ENCODE measurements at places on chromosomes 2 and 18.

DNA sequence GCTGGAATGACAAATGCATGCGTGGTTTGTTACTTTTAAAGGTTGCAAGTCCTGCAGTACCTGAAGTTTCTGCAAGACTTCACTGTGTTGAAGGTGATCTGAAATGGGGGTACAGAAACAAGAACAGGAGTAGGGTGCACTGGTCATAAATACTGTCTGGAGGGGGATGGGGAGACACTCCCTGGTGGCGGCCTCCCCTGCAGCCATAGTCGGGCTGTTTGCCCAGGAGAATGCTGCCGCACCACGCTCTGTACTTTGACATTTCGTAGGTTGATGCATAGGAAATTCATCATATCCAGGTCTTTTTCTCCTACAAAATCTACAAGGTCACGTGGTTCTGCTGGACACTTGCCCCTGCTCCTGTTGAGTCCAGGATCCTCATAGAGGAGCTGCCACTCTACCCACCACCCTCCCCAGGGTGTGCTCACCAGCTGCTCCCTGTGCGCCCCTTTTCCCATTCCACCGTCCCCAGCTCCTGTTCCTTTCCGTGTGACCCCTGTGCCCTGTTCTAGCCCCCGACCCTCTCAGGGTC lies 103.8 kb downstream of the RNF144A start:
- DNase-seq, result no peak

DNA sequence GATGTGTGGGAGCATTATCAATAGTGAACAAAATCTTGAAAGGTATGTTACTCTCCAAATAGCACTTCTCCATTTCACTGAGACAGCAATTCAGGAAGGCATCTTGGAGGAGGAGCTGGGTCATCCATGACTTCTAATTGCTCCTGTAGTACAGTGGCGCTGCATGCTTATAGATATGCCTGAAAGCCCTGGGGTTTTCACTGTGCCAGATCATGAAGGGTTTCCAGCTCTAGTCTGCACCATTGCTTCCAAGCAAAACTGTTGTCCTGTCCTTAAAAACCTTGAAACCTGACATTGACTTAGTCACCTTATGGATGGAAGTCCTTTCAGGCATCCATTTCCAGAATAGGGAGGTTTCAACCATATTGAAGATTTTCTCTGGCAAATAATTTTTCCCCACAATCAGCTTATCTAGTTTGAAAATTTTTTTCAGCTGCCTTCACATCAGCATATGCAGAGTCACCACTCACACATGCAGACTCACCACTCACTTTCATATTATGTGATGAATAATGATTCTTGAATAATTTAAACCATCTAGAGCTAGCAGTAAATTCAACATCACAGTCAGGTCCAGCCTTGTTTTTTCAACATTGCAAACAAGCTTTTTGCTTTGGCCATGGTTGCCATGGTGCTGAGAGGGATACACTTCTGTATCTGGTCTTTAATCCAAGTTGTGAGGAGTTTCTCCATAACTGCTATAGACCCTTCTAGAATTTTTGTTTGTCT lies 297.1 kb downstream of the CLIP4 start:
- no peak for DNase-seq

GRCh38 chr2:240946046-240946445 lies 39.9 kb downstream of the CROCC2 start:
- DNase-seq, result no peak

DNA sequence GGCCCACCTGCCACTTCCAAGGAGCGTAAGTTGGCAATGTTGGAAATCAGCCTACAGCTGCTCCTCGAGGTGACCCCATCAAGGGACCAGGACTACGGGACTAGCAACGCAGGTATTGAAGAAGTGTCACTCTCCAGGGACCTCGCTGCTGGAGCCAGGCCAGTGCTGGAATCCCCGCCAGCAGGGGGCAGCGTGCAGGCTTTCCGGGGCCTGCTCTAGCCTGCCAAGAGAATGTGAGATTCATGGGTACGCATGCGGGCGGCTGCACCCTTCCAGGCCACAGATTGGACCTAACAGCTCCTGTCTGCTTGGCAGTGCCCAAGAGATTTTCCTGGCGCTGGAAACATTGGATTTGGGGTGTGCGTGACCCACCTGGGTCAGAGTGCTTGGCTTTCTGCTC lies 182.8 kb upstream of the RAB12 start:
- DNase-seq, result no peak

DNA sequence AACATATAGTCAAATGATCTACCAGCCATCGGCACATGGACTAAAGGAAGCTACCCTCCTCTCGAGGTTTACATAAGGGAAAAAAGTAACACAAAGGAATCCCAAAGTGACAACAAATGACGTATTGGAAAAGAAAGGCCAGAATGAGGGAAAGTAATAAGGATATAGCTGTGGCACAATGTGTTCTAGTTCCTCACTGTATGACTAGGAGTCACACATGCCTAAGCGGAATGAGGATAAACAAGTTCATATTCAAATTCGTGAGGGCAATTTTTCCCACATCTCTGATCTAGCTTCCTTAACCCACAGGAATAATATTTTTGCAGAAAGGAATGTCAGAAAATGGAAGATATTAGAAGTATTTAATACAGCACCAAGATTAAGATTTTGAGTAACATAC lies 162.3 kb upstream of the PID1 start:
- no peak for DNase-seq

DNA sequence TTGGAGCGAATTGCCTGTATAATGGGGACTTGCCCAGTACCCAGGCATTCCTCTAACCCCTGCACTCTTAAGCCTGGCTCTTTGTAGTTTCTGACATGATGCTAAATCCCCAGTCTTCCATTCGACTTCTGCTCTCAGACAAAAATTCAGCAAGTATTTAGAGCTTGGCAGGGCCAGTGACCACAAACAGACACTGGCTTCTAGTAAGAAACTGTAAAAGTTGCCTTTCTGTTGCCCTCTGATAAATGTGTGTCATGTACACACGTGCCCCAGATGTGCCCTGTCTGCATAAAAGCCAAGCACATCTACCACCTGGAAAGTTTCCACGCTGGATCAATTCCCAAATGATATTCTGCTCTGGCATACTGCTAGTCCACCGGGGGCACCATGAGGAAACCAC lies 18.0 kb downstream of the PAX3 start:
- no peak for DNase-seq

DNA sequence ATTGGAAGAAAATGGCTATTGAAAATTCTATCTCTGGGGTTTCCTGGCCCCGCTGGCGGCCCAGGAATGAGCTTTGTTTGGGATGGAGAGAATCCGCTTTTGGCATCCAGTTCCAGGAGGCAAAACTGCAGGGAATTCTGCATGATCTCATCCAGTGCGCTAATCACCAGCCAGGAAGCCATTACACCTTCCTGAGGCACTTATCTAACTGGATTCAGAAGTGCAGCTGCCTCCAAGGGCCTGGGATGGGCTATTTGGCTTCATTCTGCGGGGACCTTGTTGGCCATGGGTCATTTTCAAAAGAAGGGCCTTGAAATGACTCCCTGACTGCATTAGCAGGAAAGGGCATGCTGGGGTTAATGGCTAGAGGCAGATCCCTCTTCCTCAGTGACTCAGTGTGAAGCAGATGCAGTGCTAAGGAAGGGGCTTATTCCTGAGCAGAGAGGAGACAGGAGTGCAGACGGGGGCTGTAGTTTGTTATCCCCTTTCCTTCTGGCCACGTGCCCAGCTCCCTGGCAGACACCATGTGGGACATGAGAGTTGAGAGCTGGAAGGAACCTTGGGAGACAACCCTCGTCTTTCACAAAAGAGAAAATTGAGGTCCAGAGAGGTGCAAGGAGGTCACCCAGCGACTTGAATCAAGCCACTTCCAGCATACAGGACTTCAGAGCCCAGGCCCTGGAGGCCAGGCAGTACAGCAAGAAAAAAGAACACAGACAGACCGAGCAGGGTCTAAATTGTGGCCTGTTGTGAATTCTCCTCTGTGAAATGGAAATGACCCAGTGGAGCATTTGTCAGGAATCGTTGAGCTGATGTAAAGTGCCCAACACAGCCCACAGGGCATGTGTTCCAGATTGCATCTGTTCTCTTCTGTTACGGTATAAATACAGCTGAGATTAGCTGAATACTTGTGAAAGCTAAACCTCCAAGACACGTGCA lies 161.8 kb downstream of the PRKCE start:
- no peak for DNase-seq

DNA sequence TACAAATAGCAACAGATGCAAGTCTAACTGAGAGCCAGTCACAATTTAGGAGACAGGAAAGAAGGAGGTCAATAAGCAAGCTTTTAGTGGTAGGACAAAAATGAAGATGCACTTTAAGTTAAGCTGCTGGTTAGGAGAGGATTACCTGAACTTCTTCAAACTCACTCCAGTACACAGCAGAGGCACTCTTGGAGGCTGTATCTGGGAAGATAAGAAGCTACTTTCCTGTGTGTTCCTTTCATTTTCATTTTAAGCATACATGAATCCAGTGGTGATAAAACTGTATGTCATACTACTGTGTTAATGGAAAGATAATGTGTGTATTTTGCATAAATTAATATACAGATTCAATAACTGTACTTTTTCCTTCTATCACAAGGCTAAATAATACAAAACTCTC lies 49.6 kb downstream of the HYCC2 start:
- DNase-seq, result no peak

DNA sequence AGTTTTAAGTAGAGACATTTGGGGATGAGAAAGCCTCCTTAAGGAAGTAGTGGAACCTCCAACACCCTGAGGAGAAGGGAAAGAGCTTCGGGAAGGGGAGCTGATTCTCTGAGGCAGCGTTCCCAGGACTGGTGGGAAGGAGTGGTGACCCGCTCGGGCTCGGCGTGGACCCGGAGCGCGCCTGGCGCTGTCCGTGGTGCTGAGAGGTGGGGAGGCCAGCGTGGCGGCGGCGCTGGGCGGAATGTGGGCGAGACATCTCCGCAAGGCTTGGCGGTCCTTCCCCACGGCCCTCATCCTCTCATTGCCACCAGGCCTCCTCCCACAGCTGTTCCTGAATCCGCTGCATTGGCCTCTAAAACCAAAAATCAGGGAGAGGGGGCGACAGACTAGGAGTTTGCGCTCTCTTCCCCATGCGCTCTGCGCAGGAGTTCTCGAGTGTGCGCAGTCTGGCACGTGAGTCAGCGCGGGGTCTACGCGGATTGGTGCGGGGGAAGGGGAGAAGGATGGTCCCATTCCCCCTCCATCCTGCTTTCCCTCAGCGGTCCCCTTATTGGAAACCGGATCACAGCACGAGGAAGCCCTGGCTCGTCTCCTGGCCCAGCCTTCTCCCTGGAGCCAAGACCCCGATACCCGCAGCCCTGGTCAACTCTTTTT lies 857 bp downstream of the RESP18 start:
- DNase-seq, result no peak

- no peak for DNase-seq
Observed at GRCh38 chr2:178280244-178280852, 86.0 kb downstream of the OSBPL6 start.

- DNase-seq, result no peak
Observed at GRCh38 chr2:239313776-239314175, 87.0 kb downstream of the HDAC4 start.

GRCh38 chr2:44314362-44314761 lies 39.1 kb downstream of the SLC3A1 start:
- DNase-seq, result no peak

- DNase-seq, result no peak
Observed at GRCh38 chr18:50203801-50204604, 9.1 kb upstream of the MYO5B start.

GRCh38 chr18:8979258-8979988 lies 123.1 kb upstream of the NDUFV2 start:
- no peak for DNase-seq

GRCh38 chr2:96241227-96241626 lies 24.6 kb downstream of the TMEM127 start:
- DNase-seq, result no peak

- DNase-seq, result no peak
Observed at GRCh38 chr2:172560721-172561120, 4.8 kb downstream of the PDK1 start.

- DNase-seq, result no peak
Observed at GRCh38 chr2:68755071-68755470, 20.5 kb downstream of the ARHGAP25 start.

GRCh38 chr18:47978603-47979002 lies 48.1 kb upstream of the SMAD2 start:
- no peak for DNase-seq

DNA sequence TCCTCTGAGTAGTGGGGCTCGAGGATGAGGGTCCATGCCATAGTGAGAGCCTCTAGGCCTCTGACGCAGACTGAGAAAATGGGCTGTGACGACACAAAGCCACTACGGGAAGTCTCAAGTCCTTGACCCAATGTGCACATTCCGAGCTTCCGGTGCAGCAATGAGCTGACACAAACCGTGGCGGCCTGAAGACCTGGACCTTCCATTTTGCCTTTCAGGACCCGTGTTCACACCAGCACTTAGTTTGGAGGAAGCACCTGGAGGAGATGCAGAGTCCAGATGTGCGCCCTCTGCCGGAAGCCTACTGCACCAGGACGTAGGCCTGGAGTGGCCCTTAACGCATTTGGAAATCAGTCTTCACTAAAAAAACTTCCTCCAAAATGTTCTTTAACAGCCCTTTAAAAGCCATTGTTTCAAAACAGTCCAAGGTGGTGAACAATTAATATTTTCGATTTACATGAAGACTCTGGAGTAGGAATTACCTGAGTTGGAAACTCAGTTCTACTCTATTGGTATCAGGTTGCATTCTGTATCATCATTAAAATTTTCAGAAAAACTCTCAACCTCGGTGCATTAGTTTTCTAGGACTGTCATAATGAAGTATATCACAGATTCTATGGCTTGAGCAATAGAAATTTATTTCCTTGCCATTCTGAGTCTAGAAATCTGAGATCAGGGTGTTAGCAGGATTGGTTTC lies 33.9 kb downstream of the BMP10 start:
- peak; percentile 53 for DNase-seq

GRCh38 chr2:135011633-135012032 lies 35.6 kb downstream of the MAP3K19 start:
- no peak for DNase-seq

DNA sequence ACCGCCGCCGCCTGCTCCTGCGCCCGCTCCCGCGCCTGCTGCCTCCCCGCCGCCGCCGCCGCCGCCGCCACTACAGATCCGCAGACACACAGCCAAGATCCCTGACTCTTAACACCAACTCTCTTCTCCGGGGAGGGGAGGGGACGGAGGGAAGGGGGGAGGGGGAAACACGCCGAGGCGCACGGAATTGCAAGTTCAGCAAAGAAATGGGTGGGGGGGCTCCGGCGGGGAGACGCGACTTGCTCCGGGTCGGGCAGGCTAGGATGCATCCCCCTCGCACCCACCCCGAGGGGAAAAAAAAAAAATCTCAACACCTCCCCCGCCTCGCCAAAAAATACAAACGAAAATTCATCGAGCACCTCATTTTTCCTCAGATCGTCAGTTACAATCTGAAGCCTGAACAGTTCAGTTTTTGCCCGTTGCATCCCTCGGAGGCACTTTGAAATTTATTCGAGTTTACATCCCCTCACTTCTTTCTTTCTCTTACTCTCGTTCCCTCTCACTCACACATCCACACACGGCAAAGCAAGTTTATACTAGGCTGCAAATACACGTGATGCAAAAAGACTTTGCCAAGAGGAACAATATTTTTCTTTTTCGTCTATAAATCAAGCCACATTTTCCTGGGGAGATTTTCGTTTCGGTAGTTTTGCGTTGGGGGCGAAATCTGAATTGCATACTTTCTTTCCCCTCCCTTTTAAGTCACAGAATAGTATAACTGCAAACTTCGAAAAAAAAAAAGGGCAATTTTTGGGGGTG lies at the start of gene TCF4:
Gene TCF4 (minus strand): TSS at position 82 of the 759 bp plus-strand sequence. CDS start 1,076 bp downstream, outside the sequence.
- DNase-seq, result peak; percentile 17

Measured in effector CD8-positive, alpha-beta T cell (primary cell).